Activated CD8-positive, alpha-beta memory T cell treated with anti-CD3 and anti-CD28 coated beads for 1 hour (primary cell): ENCODE measurements at places on chromosomes 12 and 14.

DNA sequence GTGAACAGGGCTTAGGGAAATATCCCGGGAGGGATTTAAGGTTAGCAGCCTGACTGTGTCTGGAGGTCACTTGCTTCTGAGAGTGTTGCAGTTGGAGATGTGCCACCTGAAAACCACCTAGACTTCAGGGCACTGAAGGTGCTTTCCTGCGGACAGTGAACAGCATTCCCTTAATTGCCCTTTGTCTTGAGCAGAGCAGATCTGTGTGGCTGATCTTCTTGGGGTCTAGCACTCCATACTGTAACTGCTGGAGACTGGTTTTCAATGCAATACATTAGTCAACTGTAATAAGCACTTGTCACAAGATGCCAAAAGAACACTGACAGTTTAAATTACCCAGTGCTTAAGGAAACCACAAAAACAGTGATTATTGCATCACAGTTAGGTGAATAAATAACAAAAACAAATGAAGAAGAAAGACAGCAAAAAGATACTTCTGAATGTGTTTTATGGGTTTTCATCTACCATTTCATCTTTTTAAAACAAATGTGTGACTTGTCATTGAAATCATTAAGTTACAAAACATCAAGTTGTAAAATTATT lies 111.8 kb downstream of the PRIMA1 start:
- DNase-seq, result no peak

GRCh38 chr12:109126784-109127183 lies 10.4 kb downstream of the ACACB start:
- DNase-seq, result no peak

DNA sequence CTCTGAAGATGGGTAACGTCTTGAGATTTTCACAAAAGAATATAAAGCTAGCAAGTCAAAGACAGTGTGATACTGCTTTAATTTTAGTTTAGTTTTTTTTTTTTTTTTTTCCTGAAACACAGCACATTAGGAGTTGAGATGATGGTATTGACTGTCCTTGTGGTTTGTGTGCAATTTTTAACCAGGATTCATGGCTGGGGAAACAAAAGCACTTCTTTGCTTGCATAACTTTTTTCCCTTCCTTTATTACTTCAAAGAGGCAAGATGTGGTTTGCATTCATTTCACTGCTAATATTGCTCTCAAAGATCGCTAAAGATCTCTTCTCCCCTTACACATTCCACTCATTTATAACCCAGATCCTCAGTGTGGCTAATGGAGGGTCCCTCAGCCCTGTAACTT lies 157.1 kb upstream of the PZP start:
- no peak for DNase-seq

DNA sequence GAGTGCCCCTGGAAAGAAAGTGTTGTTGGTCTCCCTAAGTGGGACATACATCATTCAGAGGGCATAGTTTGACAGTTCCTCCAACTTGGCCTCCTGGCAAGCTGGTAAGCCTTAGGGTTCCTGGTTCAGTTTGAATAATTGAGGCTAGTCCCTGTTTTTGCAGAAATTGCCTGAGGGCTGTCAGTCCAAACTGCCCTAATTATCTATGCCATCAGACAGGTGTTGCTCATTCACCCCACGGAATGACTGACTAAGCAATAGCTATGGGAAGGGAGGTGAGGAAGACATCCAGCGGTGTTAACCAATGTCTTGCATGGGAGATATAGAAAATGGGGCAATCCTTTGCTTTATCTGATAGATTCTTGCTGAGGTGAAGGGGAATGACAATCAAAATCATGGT lies 37.6 kb downstream of the SPTSSA start:
- DNase-seq, result no peak

DNA sequence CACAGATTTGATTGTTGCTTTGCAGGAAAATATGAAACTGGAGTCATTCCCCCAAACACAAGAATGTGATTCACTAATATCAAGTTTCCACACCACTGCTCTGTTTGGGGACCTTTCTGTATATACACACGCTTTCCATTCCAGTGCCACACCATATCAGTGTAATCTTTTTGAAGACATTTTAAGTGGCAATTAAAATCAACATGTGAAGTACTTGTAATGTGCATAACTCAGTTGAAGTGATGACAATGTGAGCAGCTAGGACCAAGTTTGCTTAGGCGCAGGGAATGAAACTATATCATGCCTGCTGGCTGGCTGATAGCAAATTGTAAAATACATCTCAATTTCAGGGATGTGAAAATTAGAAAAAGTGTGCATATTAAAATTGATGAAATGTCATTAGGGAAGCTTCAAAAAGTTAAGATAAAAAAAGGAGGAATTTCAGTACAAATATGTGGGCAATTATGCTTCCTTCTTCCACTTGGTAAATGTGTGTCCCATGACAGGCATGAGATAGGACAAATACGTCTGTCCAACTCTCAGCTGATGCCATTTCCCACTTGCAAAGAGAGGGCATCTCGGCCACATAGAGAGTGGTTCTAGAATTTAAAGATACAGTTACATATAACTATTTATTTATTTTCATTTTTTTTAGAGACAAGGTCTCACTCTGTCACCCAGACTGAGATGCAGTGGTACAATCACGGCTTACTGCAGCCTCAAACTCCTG lies 43.7 kb downstream of the HSPB8 start:
- DNase-seq, result no peak

DNA sequence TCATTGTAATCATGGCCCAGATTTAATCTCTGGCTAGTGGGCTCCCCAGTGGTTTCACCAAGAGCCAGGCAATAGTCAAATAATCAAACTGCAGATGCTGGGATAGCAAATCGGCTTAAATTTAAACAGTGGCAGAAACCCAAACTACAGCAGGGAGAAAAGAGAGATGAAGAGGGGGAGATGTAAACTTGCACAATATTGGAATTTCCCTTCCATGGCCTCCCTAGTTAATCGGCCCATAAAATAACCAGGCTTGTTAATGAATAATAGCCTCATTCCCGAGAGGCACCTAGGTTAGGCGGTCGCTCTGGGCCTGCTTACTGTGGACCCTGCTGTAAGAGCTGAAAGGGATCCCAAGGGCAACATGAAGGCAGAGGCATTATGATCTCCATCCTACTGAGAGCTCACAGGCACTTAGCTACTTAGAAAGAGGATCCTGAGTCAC lies 116.2 kb downstream of the NUAK1 start:
- no peak for DNase-seq

- DNase-seq, result peak; percentile 3
These were observed 499 bp downstream of the TOGARAM1 start for GRCh38 chr14:44962334-44963043.

GRCh38 chr14:64394977-64395633 lies 7.0 kb downstream of the MTHFD1 start:
- no peak for DNase-seq

DNA sequence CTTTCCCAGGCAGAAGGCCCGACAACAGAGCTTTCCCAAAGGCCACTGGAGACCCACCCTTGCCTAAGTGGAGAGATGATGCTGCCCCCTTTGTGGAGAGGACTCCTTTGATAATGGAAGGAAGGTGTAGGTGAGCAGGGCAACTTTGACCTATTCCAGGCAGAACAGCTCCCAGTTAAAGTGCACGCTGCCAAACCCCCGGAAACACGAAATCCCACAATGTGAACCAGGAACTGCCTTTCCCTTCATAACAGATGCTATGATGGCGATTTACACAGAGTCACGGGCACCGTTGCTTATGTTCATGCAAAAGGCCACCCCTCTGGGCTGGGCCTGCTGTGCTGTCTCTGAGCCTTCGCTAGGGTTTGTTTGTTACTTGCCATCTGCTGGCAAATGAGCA lies 34.6 kb downstream of the PRIMA1 start:
- no peak for DNase-seq

DNA sequence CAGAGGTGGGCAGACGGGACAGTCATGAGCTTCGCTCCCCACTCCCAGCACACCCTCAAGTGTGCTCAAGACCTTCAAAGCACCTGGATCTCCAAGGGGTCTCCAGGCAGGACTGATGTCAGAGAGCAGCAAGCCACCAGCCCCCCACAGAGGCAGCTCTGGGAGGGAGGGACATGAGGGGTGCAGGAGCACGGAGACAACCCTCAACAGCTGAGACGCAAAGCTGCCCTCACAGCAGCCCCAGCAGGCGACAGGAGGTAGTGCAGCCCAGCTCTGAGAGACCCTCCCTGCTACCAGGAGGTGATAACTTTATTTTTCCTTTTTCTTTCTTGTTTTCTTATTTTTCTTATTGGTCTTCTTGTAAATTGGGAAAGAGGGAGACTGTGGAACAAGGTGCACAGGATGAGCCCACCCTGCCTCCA lies 17.9 kb downstream of the SIVA1 start:
- DNase-seq, result no peak

DNA sequence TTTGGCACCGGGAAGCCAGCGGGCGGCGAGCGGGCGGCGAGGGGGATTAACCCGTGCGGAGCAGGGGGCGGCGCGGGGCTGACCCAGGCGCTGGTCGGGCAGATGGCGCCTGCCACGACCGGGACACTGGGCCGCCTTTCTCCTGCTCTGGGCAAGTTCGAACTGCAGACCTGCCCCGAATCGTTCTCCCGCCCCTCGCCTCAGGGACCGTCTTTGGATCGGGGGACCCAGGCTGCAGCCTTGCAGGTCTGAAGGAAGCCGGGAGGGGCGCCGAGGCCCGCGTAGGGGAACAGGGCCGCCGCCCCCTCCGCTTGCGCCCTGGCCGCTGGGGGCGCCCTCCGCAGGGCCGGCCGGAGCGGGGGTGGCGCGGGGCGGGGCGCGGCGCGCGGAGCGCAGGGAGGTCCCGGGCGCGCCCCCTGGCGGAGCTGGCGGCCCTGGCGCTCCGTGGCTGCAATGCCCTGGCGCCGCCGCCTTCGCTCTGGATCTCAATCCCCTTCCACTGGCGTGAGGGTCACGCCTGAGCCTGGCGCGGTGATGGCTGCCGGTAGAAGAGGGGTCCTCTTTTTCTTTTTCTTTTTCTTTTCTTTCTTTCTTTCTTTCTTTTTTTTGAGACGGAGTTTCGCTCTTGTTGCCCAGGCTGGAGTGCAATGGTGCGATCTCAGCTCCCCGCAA lies 449 bp upstream of the LTBP2 start:
- DNase-seq, result peak; percentile 76

- DNase-seq, result no peak
These were observed 9.3 kb downstream of the PLEKHD1 start for GRCh38 chr14:69493791-69494190.

- no peak for DNase-seq
These were observed 90.2 kb upstream of the SLC38A2 start for GRCh38 chr12:46462641-46463355.

DNA sequence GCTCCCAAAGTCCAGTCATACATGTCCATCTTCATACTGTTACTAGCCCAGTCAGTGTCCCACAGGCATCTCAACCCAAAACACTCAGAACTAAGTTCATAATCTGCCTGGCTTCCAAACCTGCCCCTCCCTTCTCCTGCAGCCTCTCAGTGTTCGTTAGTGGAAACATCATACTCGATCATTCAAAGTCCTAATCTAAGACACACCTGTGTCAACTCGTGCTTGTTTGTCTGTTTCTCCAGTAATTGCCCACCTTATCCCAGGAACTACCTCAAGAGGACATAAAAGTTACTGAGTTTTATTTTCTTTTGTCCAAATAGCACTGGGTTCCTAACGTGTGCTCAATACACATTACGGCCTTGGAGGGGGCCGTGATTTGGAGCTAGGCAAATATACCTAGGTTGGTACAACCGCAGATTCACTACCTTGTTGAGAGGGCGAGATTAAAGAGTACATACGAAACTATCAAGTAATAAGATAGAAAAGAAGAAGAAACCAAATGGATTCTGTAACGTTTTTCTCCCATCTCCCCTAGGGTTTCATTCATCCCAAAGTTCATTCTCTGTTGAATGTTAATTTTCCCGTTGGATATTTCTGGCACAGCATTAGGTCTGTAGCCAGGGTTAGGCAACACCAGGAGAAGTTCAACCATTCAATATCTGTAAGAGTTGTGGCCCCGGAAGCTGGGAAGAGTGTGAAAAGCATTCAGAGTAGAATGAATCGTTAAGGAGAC lies 3.2 kb downstream of the RNASE8 start:
- DNase-seq, result no peak

DNA sequence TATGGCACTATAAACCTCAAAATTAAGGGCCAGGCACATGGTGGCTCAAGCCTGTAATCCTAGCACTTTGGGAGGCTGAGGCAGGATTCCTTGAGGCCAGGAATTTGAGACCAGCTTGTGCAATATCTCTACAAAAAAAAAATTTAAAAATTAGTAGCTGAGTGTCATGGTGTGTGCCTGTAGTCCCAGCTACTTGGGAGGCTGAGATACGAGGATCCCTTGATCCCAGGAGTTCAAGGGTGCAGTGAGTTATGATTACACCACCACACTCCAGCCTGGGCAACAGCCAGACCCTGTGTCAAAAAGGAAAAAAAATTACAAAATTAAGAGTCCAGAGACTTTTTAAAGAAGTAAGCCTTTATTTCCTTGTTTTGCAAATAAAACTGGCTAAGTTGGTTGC lies 1.8 kb upstream of the GCN1 start:
- no peak for DNase-seq

GRCh38 chr14:95527387-95528002 lies 7.4 kb upstream of the GLRX5 start:
- DNase-seq, result no peak

DNA sequence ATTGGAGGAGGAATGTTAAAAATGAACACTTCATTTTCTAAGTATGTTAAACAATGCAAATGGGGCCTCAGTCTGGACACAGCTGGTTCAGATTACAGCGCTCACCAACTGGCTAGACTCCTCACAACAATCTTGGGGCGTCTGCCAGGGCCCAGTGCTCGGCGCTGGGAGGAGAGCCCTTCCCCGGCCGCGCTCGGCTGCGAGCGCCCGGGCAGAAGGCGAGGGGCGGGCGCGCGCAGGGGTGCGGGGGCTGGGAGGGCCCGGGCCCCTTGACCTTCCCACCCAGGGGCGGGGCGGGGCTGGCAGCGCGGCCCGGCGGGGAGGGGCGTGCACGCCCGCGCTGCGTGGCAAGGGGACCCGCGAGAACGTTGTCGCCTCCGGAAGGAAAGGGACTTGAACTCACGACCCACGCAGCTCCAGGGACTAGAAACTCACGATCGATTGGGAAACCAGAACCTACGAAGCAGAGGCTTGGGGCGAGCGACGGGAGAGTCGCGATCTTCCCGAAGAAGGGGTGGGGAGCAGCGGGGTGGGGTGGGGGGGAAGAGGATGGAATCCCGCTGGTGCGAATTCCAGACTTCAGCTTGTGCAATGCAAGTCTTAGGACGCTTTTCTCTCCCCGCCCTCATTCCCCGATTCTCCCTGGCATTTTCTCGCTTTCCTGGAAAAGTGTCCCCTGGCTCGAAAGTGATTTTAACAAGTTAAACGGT lies at the start of gene FBLN5:
Gene FBLN5, minus strand, starts transcription at position 220 of the 710 bp plus-strand sequence. CDS start 465 bp downstream, outside the sequence.
- peak; percentile 10 for DNase-seq

DNA sequence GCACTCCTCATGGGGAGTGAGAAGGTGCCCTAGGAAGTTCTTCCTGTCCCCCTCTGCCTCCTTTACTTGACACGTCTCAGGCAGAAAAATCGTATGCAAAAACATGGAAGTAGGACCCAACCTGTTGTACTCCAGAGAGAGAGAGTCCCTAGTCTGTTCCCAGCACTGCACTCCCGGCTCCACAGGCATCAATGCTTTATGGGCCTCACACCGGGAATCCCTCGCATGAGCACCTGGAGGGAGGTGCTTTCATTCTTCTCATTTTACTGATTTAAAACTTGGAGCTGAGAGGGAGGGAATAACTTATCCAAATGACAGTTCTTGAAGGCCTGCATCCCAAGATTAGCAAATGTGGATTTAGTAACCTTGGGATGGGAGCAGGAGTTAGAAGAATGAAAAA lies 1101.4 kb downstream of the BCL11B start:
- no peak for DNase-seq
